ENCODE measurements at places on chromosomes 16 and 17. TPM values are rescaled to one million over a fixed set of nuclear protein-coding genes. Genes with fewer than 3 reads are reported as not detected.

PIRT gene
- total RNA-seq, result not detected

CENPV gene
- total RNA-seq, result 9.5 TPM

CHD9NB gene
- total RNA-seq, result 1.8 TPM

ASIC2 gene
- not detected for total RNA-seq

NMT1 gene
- 80.8 TPM for total RNA-seq

KLHL10 gene
- not detected for total RNA-seq

CA7 gene
- not detected for total RNA-seq

ZSCAN10 gene
- total RNA-seq, result not detected

MPO gene
- total RNA-seq, result not detected

SPATA32 gene
- total RNA-seq, result 0.11 TPM

HSD11B2 gene
- total RNA-seq, result 0.58 TPM

CTRB2 gene
- total RNA-seq, result not detected

DHRS7C gene
- not detected for total RNA-seq

COPRS gene
- total RNA-seq, result 131 TPM

CLDN6 gene
- 0.06 TPM for total RNA-seq

MT4 gene
- total RNA-seq, result not detected

TSNAXIP1 gene
- total RNA-seq, result 1.6 TPM

ZNF469 gene
- total RNA-seq, result 0.46 TPM

DNAAF8 gene
- total RNA-seq, result 0.06 TPM

PLEKHM1 gene
- total RNA-seq, result 30.0 TPM

CHST5 gene
- not detected for total RNA-seq

ZP2 gene
- not detected for total RNA-seq

PKMYT1 gene
- 91.4 TPM for total RNA-seq

ATAD5 gene
- total RNA-seq, result 7.4 TPM

WNK4 gene
- total RNA-seq, result not detected

TBC1D3H gene
- total RNA-seq, result not detected

ACSM2A gene
- total RNA-seq, result not detected

KRT28 gene
- total RNA-seq, result not detected

SLX1A gene
- 40.2 TPM for total RNA-seq

MPP3 gene
- total RNA-seq, result 4.1 TPM

SAMD14 gene
- total RNA-seq, result 1.6 TPM

SOST gene
- not detected for total RNA-seq

FOXJ1 gene
- total RNA-seq, result not detected

ZDHHC1 gene
- 13.5 TPM for total RNA-seq

TMEM238L gene
- total RNA-seq, result not detected

MYH2 gene
- total RNA-seq, result 0.11 TPM

KRT20 gene
- total RNA-seq, result not detected

PDILT gene
- total RNA-seq, result not detected

DOC2B gene
- not detected for total RNA-seq

PYDC1 gene
- total RNA-seq, result not detected

UNC45B gene
- not detected for total RNA-seq

CA4 gene
- not detected for total RNA-seq

CDH13 gene
- 162 TPM for total RNA-seq

FAM117A gene
- total RNA-seq, result 15.5 TPM

CNP gene
- total RNA-seq, result 75.1 TPM

PLCD3 gene
- total RNA-seq, result 146 TPM

CCL8 gene
- not detected for total RNA-seq

C17orf107 gene
- total RNA-seq, result 0.06 TPM

TEKT5 gene
- not detected for total RNA-seq

CACNG5 gene
- not detected for total RNA-seq

MSI2 gene
- total RNA-seq, result 120 TPM

B9D1 gene
- 21.6 TPM for total RNA-seq

G6PC1 gene
- total RNA-seq, result not detected

KCNH6 gene
- not detected for total RNA-seq

GPS1 gene
- total RNA-seq, result 144 TPM

All from LHCN-M2 (cell line).